ENCODE measurements at places on chromosomes 7 and 10.

DNA sequence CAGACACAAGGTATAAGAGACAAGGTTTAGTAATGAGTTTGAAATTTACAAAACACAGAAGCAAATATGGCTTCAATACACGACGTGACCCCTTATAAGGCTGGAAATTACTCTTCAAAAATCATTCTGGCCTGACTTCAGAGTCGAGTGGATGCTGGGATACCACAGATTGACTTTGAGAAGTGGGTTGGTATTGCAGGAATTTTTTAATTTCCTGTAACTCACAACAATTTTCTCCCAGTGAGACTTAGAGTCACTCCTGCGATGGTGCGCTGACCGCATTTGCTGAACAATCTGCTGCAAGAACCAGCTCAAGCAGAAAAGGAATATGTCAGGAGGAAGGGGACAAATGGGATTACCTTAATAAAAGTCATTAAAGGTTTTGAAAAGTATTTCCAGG, 132.1 kb downstream of the EMX2 start:
- DNase-seq, result no peak

GRCh38 chr7:139876622-139877283, 47.7 kb downstream of the TBXAS1 start:
- DNase-seq, result no peak

DNA sequence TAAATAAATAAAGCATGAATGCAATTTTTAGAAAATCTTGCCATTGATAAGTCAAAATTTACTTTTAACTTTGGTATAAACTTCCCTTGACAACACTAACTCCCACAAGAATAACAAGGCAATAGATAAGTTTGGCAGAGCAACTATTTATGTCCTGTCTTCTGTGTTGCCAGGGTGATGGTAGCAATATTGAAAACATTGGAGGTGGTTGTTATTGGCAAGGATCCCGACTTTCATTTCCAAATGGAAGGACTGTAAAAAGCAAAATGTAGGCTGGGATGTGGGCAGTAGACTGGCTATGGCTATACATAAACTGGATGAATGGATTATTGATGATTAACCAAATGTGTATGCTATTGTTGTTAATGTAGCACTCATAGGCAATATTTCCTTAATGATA, 134.9 kb upstream of the CACNA2D1 start:
- DNase-seq, result no peak

DNA sequence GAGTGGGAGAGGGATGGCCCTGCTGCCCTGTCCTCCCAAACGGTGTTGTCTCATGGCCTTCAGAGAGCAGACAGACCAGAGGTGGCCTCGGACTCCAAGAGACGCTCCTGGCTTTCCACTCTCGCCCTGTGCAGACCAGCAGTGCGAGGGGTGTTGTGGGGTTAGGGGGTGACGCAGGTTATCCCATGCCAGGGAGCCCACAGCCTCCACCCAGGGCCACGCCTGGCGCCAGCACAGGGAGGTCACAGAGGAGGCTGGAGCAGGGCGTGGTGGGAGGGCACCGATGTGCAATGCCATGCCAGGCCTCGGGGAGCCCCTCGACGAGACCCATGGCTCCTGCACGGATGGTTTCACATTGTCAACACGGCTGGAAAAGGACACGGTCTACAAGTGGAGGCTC, 52.1 kb downstream of the INPP5A start:
- no peak for DNase-seq

GRCh38 chr10:70602665-70603448, at the start of gene PRF1:
Gene PRF1, minus strand, starts transcription at chr10:70602741. Its CDS starts 1,839 bp downstream, at chr10:70600902.
- no peak for DNase-seq

GRCh38 chr7:93817004-93817403, 73.5 kb downstream of the TFPI2 start:
- DNase-seq, result no peak

- no peak for DNase-seq
Measured at GRCh38 chr10:1776127-1776662, 38.9 kb upstream of the ADARB2 start.

DNA sequence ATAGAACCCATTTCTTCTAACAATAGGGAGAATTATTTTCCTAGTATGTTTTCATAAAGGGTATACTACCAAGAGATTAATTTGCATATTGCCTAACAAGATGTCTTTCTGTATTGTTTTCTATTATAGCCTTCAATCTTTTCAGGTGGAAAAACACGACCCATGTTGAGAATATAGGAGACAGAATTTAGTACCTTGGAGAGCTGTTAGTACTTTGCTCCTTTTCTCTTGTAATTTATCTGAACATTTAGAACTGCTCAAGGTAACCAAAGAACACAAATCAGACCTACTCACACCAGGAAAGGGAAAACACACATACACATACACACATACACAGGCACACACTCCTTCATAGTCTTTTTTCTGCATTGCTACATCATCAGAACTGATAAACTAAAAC, 7.8 kb upstream of the TRDMT1 start:
- no peak for DNase-seq

- DNase-seq, result no peak
Measured at GRCh38 chr10:60414877-60415585, 25.4 kb upstream of the ANK3 start.

DNA sequence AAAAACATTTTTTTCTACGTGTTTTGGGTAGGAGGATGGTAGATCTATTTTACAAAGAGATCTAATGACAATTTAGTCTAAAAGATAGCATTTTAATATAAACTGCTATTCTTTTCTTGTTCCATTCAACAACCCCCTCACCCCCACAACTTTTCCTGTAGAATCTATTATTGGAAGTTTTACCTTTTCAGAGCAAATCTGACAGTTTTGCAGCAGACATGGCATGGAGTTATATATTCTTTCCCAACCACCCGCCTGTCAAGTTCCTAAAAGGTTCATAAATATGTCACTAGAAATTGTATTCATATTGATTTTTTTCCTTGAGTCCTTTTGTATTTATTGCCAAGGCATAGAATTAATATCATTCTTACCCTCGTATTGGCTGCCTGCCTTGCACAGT, 21.5 kb upstream of the NAMPT start:
- DNase-seq, result no peak

DNA sequence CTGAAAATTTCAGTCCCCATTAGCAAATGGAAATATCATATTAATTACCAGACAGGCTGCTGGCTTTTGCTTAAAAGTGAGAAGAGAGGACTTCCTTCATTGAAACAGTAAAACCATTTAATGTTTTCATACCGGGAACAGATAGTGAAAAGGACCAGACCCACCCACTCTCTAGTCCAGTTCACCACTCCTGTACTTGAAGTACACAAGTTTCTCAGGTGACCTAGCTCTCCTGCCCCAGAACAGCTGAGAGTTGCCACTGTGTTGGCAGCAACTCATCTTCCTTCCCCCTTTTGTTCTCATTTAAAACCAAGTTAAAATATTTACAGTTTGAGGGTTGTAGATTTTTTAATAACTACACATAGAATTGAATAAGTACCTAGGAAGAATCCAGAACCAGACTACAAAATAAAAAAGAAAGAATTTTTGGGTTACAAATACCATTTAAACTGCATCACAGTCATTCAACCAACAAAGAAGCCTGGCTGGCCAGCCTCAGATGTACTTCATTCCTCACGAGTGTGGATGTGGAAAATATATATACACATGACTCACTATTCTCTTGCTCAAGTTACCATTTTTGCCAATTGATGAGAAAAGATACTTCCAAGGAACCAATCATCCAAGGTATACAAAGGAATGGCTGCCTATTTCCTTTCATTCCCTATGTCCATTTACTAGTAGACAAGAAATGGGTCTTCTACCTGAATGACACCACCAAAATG, 68.1 kb downstream of the VPS41 start:
- DNase-seq, result no peak

DNA sequence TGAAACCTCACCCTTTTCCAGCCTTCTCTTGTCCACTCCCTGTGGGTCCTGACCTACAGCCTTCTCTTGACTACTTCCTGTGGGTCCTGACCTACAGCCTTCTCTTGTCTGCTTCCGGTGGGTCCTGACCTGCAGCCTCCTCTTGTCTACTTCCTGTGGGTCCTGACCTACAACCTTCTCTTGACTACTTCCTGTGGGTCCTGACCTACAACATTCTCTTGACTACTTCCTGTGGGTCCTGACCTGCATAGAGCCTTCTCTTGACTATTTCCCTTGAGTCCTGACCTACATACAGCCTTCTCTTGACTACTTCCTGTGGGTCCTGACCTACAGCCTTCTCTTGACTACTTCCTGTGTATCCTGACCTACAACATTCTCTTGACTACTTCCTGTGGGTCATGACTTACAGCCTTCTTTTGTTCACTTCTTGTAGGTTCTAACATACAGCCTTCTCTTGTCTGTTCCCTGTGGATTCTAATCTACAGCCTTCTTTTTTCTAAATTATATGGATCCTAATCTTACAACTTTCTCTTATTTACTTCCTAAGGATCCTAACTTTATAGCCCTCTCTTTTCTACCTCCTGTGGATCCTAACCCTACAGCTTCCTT, 36.5 kb downstream of the C10orf71 start:
- DNase-seq, result no peak

GRCh38 chr10:69241575-69241974, 21.4 kb downstream of the HKDC1 start:
- DNase-seq, result no peak

DNA sequence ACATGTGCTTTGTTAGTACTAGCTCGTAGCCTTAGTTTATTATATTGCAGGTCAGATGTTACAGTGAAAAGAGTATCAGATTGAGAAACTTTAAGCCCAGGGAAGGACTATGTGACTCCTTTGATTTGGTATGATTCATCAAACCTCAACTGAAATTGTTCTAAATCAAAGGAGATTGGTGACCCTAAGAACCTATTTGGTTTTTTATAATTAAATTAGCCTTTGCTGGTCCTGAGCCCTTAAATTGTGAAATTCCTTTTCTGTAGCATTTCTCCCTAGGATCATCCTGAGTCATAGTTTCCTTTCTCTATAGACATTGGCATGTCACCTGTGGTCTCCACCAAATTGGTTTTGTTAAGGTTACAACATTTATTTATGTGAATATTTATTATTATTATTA, 89.7 kb downstream of the POLR1F start:
- no peak for DNase-seq

GRCh38 chr7:31311552-31311951, 29.0 kb downstream of the NEUROD6 start:
- no peak for DNase-seq

GRCh38 chr7:27840760-27841364, 100.9 kb downstream of the TAX1BP1 start:
- no peak for DNase-seq

GRCh38 chr7:73896454-73896853, 35.5 kb downstream of the TMEM270 start:
- DNase-seq, result no peak

DNA sequence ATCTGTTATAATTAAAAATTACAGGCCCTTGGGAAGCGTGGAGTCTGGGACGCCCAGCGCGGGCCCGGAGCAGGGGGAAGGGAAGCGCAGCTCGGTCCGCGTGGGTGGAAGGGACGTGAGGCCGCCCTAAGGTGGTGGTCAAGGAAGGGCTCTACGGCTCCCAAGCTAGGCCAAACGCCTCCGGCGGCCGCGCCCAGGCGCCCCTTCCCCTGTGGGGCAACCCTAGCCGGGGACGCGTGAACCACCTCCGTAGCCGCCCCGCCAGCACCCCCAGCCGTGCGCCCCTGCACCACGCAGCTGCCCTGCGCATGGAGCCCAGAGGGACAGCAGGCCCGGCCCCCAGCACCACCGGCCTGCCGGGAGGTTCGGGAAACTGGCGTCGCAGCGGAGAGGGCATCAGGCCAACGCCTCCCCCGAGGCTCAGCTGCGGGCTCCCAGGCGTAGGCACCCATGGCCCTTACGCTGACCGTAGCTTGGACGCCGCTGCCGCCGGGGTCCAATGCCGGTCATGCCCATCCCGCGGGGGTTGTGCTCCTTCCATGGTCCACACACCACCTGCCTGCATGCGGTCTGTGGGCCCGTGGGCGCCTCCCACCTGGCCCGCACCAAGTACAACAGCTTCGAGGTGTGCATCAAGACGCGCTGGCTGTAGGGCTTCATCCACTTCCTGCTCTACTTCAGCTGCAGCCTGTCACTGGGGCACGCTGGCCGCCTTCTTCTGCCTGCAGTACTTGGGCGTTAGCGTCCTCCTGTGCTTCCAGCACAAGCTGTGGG, 166.7 kb downstream of the SEPTIN7 start:
- DNase-seq, result no peak

GRCh38 chr10:5589011-5589660, 64.4 kb downstream of the CALML3 start:
- no peak for DNase-seq

- DNase-seq, result no peak
Measured at GRCh38 chr7:28773423-28774145, 184.5 kb downstream of the TRIL start.

DNA sequence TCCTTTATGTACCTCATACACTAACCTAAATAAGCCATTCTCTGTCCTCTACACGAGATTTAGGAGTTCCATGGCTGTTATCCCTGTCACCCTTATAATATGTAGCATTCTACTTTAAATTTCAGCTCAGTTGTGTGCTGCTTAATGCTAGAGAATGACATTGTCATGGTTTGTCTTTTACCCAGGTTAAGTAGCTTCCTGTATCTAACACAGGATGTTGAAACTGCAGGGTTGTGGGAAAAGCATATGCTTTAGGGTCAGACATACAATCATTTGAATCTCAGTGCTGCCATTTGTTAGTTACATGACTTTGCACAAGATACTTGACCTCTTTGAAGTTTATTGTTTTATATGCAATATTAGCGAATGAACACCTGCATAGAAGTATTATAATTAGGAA, 235.1 kb upstream of the CACNA2D1 start:
- DNase-seq, result no peak

- DNase-seq, result no peak
Measured at GRCh38 chr7:5041047-5041446, 4.6 kb upstream of the RBAK start.

DNA sequence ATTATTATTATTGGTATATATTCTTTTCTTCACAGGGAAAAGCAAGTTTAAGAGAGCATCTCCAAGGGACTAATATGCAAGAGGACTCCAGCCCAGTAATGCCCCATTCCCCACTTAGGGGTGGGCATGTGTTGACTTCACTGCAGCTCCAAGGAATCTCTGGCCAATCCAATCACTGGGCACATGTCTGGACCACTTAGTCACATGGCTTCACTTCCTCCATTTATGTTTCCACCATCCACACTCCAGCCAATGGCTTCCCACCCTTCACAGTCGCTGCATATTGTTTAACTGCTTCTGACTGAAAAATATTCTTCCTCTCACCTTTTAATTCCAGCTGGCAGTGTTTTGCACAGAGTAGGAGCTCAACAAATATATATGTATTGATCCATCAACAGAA, 43.6 kb downstream of the FBXL13 start:
- DNase-seq, result no peak

Data from amygdala (tissue), 56 donors.